Endothelial cell of umbilical vein (primary cell): ENCODE measurements at places on chromosomes 3 and 15.

GRCh38 chr15:61621146-61621545 lies 392.0 kb upstream of the RORA start:
- peak; percentile 21 for DNase-seq

DNA sequence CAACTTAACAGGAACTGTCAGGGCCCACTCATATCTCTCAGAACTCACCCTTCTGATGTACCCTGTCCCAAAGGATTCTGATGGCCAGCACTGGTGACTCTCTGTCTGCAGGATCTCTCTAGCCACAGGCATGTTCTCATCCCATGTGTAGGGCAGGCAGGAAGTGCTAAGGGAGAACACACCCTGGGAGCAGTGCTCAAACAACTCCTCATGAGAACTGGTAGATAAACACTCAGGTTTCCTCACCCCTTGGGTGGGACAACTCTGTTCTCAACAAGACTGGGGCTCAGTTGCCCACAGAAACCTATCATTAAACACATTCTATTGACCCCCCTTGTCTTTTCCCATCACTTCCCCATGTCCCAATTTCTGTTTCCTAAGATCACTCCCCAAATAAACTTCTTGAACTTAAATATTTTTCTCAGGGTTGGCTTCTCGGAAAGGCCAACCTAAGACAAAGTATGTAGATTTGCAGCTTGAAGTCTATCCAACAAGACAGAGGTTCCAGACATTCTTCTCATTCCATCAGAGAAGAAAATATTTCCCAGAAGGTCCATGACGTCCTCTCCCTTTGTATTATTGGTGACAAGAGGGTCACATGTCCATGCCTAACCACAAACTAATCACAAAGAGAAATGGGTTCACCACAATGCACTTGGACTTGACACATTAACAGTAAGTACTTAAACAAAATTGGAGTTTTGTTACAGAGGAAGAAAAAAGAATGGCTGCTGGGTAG lies 276.6 kb upstream of the GADL1 start:
- peak; percentile 21 for DNase-seq

DNA sequence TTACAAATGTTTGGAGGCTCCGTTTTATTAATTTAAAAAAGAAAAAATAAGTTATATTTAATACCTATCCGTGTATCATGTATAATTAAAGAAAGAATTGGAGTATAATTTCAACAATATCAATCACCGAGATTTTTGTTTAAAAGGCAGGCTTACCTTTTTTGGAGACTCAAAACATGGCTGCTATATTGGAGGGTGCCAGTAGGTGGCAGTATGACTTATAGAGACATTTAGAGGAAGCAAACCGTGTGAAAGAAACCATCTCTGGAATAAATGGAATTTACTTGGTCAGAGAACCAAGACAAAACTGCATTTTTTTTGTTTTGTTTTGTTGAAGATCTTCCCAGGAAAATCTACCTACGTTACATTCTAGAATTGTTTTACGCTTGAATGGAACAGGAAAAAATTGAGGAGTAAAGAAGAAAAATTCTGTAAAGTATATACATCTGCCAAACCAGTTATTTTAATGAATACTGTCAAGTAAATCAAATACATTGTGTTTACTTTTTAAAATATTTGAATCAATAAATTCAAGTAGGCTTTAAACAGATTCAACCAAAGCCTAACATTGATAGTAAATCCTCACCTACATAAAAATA lies 802.6 kb upstream of the ALCAM start:
- peak; percentile 47 for DNase-seq

DNA sequence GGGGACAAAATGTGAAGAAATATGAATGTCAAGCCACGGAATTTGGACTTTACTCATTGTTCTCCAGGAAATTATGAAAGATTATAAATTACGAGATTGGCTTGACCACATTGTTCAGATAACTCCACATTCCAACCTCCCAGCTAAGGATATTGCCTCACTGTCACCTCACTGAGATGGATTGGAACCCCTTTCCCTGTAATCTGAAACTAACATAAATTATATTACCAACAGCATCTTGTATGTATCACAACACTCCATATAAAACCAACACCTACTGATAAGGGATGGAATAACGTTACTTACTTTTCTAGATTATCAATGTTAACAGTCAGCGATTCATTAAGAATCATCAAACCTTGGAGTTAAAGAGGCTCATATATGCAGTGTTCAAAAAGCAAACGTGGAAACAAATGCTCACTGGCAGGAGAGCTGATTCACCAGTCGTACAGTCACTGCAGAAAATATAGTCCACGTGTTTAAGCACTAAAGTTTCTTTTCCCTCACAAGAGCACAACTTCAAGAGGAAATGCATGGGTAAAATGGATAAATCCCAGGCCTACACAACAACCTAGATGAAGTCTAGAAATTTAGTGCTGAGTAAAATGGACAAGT lies 451.5 kb downstream of the FGF12 start:
- DNase-seq, result peak; percentile 42

- DNase-seq, result no peak
Measured at GRCh38 chr15:68298882-68299381, 21.4 kb downstream of the FEM1B start.

DNA sequence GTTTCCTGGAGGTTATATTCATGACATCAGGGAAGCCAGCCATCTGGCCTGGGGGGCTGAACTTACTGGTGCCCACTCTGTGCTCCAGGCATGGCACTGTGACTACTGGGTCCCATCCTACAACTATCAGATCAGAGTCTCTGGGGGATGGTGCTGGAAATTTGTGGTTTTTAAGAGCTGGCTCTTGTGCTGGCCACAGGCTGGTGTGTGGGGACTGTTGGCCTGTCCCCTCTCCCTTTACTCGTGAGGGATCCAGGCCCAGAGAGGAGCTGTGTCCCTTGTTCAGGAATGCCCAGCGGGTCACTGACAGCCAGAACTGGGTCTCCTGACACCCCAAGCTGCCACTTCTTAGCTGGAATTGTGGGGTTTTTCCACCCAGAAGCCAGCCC lies 44.5 kb upstream of the SEC22A start:
- no peak for DNase-seq

- no peak for DNase-seq
Measured at GRCh38 chr15:72919936-72920465, 132.3 kb upstream of the NEO1 start.

DNA sequence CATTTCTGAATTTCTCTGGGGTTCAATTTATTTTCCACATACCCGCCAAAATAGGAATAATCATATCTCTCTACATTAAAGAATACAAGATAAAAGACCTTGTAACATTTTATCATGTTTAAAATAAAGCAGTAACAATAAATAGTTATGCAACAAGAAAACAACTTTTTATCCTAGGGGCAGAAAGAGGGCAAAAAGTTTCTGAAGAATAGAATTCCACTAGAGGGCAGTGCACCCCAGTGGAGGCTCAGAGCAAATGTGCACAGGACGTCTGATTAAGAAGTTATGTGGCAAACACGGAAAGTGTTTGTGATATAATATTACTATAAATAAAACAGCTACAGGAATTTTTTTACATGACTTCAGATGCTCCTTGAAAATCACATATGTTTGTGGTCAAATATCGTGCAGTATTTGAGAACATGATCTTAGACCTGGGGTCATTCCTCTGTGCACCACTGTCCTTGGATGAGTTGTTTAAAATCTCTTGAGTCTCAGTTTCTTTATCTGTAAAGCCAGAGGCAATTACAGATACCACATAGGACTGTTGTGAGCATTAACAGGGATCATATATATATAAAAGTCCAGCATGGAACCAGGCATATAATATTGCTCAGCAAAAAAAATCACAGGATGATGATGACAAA lies 13.2 kb upstream of the PIK3R4 start:
- peak; percentile 61 for DNase-seq

- no peak for DNase-seq
Measured at GRCh38 chr3:147360646-147361453, 45.5 kb downstream of the ZIC4 start.

DNA sequence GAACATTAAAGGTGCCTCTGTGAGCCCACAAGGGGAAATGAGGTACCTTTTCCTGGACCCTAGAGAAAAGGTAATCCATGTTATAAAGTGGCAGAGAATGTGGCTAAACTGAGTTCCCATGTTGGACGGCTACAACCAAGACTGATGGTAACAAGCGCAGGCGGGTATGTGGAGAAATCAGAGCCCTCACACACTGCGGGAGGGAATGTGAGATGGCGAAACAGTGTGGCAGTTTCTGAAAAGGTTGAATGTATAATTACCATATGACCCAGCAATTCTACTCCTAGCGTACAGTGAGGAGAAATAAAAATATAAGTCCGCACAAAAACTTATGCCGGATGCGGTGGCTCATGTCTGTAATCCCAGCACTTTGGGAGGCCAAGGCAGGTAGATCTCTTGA lies 24.1 kb upstream of the SHISA5 start:
- DNase-seq, result no peak

DNA sequence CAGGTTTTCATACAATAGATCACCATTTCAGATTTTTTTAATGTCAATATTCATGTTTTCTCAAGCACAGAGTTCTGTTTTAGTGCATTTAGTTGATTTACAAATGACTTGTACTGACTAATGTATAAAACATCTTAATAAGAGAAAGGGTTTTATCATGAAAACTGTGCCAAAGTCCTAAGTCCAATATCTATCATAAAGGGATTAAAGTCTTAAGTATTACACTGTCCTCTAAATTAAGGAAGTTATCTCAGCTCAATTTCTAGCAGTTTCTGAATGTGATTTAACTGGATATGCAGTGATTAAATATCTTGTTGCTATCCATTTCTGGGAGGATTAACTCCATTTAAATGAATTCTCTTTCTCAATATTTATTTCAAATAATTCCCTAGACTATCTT lies 381.1 kb upstream of the CNTN4 start:
- no peak for DNase-seq

DNA sequence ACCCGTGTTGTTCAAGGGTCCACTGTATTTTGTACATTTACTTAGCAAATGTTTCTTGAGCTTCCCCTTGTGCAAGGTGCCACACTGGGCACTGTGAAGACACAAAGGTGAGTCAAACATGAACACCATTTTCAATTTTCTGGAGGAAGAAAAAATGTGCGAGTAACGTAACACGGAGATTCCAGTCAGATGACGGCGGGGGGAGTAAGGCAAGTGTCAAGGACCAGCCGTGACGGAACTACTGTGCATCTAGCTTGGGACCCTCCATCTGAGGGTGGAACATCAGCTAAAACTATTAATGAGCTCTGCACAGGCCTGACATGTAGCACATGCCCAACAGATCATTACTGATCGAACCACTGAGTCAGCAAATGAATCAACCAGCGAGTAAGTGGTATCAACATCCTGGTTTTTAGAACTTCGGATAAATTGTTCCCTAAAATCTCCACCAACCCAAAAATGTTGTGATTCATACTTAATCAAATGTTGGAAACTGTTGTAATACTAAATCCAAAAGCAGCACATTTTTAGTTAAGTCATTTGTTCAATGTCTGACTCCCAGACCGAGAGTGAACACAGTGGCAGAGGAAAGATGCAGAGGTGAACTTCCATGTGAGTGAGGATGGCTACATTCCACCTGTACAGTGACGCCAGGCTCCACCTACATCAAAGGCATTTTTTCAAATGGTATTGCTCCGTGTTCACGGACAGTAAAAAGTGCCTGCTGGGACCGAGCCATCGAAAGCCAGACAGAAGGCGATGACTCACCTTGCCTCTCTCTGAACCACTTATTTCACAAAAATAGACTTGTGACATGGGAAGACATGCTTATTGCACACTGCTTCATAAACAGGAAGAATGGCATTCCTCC lies 172.2 kb downstream of the ATP10A start:
- no peak for DNase-seq

- no peak for DNase-seq
Measured at GRCh38 chr3:14212032-14212431, 33.4 kb downstream of the LSM3 start.

DNA sequence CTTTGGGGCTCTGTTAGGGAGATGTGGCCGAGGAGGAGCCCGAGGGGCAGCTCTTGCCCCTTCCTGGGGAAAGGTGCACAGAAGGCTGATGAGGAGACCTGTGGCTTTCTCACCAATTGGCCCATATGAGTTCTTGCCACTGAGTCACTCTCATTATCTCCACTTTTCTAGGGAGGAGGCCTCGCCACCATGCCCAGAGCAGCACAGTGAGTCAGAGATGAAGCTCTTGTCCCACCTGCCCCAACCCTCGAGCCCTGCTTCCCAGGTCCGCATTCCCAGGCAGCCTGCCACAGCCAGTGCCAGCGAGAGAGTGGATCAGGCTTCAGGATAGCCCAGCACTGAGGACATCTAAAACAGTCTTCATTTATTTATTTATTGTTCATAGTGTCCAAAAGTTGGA lies 53.5 kb downstream of the AMOTL2 start:
- no peak for DNase-seq

DNA sequence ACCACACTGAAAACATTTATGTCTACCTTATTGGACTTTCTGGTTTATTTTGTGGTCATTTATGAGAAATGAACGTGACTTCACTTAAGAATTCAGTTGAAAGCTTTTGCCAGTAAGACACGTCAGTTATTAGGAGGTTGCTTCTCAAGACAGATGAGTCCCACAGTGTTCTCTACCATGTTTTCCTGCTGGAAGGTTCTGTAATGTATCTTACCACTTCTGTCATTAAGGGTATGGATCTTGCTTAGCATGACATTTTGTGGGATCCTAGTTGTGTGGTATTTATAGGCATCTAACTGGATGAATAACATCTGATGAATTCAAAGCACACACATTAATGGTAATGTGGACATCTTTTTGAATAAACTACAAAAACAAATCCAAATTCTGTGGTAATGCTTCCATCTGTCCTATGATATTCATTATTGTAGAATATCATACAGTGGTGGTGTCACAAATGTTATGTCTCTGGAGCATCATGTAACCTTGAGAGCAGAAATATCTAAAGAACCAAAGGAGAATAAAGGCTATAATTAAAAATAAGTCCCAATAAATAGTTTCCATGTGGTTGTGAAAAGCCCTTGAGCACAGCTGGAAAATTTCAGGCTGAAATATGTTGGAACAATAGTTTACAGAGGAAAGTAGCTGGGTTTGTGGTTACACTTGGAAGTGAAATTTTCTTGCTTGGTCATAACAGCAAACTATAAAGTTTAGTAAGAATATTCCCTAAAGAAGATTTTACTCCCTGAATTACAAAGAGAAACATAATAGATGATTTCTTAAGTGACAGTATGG lies 61.5 kb downstream of the C3orf38 start:
- DNase-seq, result no peak

- no peak for DNase-seq
Measured at GRCh38 chr15:45169608-45170480, 17.9 kb downstream of the SHF start.

GRCh38 chr3:136925425-136926190 lies 32.2 kb upstream of the IL20RB start:
- no peak for DNase-seq

DNA sequence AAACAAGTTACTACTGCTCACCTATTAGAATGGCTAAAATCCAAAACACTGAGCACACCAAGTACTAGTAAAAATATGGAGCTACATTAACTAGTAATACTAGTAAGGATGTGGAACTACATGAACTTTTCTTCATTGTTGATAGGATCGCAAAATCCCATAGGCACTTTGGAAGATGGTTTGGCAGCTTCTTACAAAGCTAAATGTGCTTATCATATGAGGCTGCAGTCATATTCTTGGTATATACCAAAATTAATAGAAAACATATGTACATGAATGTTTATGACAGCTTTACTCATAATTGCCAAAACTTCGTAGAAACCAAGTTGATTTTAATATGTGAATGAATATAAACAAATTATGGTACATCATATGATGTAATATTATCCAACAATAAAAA lies 366.8 kb upstream of the KCNMB2 start:
- DNase-seq, result no peak
